ENCODE measurements at places on chromosomes 3 and 15.

DNA sequence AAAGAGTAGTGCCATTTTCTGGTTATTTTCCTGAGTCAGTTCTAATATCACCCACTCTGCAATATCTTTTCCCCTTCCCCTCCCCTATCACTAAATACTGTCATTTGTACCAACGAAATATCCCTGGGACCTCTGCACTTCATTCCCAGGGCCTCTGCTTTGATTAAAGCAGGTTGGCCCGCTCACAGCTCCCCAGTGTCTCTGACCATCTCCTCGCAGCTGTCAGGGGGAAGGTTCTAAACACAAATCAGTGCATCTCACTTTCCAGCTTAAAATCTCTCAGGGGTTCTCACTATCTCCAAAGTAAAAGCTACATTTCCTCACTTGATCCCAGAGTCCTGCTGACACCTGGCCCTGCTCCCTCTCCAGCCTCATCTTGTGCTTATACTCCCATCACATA is 28.1 kb upstream of the SLC35G2 start:
- DNase-seq: no peak

GRCh38 chr3:24137958-24138875 is 193.1 kb downstream of the NR1D2 start:
- DNase-seq: no peak

DNA sequence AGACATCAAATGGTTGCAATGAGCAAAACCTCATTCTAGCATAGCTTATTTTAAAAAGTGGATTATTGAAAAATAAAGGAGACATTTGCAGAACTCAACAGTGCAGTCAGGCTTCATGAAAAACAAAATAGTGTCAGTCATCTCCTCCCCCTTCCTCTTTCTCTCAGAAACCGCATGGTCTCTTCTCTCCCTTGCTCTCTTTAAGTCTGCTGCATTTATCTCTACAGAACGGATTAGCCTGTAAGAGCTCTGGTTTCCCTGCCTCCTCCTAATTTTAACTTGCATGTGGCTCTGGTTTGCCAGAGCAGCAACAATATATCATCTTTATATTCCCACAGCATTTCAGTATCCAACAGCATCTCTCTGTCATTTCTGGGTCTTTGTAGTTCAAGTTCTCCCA is 609.0 kb downstream of the MECOM start:
- no peak for DNase-seq

GRCh38 chr3:18431266-18431665 is 6.1 kb upstream of the SATB1 start:
- no peak for DNase-seq

DNA sequence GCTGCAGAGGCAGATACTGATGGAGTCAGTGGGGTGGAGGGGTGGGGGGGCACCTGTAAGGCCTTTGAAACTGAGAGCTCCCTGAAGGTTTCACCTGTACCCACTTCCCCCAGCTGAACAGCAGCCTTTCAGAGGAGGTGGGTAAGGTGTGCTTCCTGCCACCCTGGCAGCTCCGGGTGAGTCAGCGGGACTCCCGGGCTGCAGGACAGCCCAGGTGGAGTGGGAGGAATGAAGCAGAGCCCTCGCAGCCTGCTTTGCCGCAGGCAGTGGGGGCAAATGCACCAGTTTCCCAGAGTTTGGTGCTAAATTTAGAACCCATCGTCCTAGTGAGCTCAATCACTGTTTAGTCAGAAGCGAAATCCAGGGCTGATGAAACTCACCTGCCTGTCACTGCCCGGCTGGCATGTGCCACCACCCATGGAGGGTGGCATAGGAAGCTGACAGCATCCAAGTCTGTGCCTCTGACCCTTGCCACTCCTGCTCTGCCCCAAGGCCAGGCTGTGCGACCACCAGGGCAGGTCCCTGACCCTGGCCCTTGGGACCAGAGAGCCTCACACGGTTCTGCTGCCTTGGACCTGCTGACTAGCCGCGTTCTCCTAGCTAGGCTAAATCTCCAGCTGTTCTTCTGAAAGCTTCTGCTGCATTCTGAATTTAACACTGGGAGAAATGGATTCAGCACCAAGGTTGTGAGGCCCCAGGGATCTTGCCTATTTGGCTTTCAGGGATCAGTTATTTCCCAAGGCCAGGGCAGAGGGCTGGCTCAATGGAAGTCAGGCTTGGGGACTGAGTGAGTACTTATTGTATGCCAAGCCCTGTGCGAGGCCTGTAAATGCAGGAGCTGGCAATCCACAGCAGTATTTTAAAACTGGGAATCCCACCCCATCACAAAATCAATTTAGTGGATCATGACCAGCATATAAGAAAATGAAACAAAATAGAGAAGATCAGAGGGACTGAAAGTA is 67.3 kb upstream of the RASGRF1 start:
- no peak for DNase-seq

- no peak for DNase-seq
These were observed 284.2 kb upstream of the ATP11B start for GRCh38 chr3:182508919-182509711.

DNA sequence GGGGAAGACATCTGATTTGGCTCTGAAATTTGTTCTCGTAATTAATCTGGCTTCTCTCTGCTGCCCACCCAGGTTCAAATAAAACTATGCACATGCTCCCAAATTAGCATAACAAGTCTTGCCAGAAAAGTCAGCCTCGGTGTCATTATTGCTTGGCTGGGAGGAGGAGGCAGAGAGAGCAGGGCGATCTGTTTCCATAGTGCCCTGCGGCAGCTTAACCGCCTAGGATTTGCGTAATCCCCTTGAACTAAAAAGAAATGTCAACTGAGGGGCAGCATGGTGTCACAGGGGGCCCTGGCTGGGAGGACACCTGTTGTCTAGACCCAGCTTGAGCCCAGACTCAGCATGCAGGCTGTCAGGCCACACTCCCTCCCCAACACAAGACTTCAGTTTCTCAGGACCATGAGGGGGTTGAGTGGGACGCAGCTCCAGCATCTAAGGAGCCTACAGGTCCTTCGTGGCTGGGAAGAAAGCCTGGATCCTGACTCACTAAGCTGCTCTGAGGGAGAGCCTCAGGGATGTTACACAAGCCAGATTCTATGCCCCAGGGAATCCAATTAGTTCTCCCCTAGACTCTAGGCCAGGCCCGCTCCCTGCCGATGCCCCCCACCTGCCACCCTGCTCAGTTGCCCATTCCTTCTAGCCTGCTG is 17.3 kb downstream of the MRPS11 start:
- DNase-seq: no peak

All from stimulated activated CD8-positive, alpha-beta memory T cell treated with anti-CD3 and anti-CD28 coated beads, Interleukin-7, amount 100 ng/mL, for 48 hours (primary cell).